ENCODE measurements at places on chromosomes 13 and 19. TPM values are rescaled to one million over a fixed set of nuclear protein-coding genes. Genes with fewer than 3 reads are reported as not detected.

DNA sequence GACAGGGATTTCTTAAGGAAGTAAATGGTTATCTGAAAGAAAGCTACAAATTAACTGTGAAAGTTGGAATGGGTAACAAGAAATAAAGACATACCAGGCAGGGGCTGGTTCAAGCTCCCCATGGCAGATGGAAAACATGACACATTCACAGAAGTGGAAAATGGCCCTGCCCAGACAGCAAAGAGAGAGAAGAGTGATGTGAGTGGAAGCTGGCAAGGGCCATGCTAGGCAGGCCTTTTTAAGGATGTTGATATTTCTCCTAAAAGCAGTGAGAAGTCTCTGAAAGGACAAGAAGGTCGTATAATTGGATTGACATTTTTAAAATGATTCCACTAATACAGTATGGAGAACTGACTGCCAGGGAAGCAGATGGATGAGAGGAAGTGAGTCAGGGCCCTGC is 3.3 kb upstream of the FFAR2 start:
- DNase-seq = no peak

Gene KLK10
- total RNA-seq = not detected

DNA sequence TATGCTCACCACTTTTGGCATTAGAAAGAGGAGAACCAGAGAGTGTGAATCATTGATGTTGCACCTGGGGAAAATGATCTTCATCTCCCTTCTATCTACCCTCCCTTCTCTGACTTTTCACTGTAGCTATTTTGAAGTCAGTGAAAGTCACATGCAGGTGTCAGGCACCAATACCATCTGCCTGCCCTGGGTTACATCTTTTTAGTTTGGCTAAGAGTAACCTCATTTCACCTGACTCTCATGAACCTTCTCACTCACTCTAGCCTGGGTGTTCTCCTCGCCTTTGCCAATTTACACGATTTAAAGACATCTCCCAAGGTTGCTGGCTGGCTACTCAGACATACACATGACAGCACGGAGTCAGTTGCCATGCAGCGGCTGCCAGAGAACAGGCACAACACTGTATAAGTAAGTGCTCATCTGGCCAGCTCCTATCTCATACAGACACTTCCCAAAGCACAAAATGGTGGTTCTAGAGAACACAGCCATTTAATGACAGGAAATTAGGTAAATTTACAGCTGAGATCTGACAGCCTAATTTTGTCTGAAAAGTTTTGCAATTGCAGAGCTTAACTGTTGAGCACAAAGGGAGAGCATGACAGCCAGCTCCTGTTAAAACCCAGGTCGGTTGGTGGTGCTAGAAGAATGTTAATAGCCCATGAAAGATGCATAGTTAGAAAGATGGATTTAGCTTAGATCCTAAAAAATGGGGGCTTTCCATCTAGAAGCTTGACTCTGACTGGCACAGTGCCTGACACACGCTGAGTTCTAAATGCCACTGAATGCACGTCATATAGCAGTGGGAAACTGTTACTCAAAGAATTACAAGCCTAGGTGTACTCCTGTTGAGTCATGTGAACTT is 32.5 kb downstream of the LCP1 start:
- DNase-seq = no peak

DNA sequence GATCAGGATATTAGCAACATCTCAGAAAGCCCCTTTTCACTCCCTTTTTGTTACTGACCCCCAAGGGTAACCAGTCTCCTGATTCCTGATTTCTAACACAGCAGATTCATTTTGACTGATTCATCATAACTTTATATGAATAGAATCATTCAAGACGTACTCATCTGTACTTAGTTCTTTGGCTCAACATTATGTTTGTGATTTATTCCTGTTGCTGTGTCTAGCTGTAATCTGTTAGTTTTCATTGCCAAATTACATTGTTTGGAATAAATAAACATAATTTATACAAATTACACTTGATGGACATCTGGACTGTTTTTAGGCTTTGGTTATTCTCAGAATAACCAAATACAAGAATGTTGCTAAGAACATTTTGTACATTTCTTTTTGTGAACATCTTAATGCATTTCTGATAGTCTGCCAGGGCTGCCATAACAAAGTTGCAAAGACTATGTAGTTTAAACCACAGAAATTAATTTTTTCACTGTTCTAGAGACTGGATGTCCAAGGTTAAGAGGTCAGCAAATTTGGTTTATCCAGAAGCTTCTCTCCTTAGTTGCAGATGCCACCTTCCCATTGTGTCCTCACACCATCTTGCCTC is 62.8 kb upstream of the EDNRB start:
- no peak for DNase-seq

DNA sequence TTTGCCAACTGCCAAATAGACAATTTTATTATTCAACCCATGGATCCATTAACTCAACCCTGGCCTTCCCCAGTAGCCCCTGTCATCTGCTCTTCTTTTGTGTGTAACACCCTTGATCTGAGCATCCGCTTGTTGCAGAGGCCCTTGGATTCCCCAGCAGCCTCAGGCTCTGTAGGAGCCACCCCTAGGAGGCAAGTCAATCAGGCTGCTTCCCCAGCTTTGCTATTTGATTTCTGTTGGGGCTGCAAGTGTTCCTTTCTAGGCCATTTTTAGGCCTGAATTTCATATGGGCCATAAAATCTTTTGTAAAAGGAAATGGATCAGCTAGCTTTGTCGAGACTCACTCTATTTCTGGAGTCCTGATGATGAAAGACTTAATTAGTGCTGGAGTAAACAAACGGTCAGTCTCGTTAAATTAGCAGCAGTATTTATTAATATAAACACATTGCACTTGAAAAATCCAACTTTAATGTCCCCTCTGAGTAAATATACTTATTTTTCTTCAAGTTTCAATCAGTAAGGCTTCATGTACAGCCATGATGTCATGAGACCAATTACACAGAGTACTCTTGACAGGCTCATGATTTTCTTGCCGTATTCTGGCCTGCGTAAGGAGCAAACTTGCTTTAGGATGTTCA is 105.3 kb downstream of the RGCC start:
- DNase-seq = no peak

Gene AMH
- total RNA-seq = 2.6 TPM

DNA sequence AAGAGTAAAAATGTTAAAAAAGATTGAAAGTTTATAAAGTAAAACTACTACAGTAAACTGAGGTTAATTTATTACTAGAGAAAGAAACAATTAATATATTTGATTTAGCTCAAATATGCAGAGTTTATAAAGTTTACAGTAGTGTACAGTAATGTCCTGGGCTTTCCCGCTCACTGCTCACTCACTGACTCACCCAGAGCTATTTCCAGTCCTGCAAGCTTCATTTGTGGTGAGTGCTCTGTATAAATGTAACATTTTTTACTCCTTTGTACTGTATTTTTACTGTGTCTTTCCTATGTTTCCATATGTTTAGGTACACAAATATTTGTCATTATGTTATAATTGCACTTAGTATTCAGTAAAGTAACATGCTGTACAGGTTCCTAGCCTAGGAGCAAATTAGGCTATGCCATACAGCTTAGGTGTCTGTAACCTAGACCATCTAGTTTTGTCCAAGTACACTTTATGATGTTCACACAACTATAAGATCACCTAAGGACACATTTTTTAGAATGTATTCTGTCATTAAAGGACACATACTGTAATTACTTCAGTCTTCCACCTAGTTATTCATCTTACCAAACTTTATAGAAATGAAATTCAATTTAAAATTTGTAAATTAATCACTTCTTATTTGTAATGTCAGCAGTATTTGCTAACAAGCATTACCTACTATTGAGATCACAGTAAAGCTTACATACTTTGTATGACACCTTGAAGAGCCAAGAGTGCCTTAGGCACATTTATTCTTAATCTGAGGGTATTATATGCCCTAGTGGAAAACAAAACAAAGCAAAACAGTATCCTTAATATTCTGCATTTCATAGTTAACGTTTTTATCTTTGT is 683.4 kb downstream of the PCDH9 start:
- DNase-seq = peak; percentile 12

Gene SIGLECL1
- total RNA-seq = not detected

GRCh38 chr13:100666124-100666523 is 8.5 kb downstream of the TMTC4 start:
- no peak for DNase-seq

Gene CBLC
- not detected for total RNA-seq

- no peak for DNase-seq
These were observed 62.1 kb downstream of the GGACT start for GRCh38 chr13:100526318-100527000.

- no peak for DNase-seq
These were observed 3.4 kb upstream of the TMED1 start for GRCh38 chr19:10839114-10840050.

DNA sequence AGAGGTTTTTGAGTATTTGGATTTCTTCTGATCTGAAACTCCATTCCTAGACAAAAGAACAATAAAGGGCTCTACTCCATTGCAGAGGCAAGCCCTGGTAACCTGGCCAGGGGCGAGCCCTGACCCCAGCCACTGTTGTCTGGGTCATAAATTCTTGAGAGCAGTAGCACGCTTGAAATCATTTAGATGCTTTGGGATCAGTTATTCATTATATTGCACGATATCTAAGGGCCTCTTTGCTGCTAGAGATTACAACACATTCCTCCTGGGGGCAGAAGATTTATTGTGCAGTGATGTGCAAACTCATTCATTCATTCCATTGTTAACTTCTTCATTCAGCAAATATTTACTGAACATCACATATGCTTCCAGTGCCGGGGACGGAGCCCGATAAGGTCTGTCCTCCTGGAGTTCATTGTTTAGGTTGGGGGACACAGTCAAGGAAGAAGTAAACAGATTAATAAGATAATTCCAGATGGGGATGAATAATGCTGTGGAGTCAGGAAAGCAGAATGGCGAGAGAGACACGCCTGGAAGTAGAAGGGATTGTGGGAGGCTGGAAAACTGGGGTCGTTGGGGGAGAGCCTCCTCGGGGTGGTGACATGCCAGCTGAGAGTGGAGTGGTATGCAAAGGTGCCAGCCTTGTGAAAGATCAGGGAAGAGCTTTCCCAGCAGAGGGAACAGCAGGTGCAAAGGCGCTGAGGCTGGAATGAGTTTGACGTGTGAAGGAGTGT is 34.9 kb downstream of the SIPA1L3 start:
- DNase-seq = no peak

Gene LRRC8E
- total RNA-seq = 6.6 TPM

GRCh38 chr13:87244256-87244890 is 426.8 kb upstream of the SLITRK5 start:
- DNase-seq = no peak

DNA sequence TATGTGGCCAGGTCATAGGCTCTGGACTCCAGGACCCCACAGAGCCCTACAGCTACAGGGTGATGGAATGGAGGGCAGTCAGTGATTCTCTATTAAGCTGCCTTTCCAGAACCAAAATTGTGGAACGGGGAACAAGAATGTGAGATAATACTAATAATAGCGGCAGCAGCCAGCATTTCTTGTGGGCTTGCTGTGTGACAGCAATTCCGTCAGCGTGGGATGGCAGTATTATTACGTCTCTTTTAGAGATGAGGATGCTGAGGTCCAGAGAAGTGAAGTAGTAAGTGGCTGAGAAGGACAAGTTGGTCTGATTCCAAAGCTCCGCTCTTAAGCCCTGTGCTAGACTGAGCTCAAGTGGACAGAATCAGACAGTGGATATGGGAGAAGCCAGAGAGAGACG is 24.4 kb downstream of the GRIK5 start:
- no peak for DNase-seq

Data from HFFc6 (cell line).